ENCODE measurements at places on chromosomes 13 and 19.

- no peak for DNase-seq
Measured at GRCh38 chr13:71864986-71865873, 1.8 kb downstream of the DACH1 start.

DNA sequence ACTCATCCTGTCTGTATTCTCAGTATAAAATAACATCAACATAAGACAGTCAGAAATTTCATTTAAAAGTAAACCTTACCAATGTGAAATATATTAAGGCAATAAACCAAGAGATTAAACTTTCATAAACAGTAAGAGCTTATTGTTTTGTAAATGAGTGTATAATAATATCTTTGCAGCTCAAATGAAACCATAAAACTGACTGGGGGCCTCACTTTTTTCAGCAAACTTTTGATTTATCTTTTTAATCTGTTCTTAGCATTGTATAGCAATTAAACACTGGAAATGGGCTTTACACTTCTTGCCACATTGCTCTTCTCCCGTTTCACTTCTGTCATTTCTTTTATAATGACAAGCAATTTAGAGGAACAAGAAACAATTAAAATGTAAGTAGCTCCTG, 580.3 kb downstream of the GPC6 start:
- DNase-seq, result no peak

DNA sequence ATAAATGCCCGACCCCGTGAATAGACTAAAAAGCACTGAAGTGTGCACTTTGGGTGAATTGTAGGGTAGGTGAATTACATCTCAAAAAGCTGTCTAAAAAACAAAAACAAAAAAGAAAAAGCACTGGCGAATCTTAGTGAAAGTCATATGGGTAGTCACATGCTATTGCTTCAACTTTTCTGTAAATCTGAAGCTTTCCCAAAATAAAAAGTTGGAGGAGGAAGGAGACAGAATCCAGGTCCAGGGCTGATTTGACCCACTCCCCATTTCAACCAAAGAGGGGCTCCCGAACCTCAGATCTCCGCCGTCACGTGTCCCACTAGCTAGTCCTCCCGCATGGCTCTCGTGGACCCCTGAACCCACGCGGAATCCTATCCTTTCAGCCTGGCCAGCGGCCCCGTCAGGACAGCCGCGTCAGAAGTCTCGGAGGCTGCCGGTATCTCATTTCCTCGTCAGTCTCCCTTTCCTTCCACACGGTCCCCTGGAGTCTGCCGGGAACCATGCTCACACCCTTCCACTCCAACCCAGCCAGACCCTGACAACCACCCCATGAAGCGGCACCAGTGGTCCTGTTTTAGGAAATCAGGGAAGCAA, 6.1 kb downstream of the PPP1R12C start:
- no peak for DNase-seq

DNA sequence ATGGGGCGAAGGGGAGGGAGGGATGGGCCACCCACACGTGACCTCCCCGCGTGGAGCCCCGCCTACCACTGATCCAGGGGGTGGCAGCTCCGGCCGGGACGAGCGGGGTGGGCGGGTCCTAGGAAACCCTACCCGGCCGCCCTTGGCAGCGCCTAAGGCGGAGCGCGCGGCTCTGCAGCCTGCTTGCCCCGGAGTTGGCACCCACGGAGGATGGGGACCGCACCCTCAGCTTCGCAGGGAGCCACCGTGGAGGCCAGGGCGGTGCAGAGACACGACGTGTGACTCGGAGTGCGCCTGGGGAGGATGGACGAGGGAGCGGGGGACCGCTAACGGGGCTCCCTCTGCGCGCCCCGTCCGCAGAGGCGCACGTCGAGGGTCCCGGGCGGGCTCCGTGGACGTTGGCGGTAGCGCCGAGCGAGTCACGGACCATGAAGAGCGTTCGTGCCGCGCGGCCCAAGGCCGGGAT, at the start of gene RGS9BP:
RGS9BP (plus strand) TSS at position 129 of the 466 bp plus-strand sequence. CDS start 416 bp downstream, outside the sequence.
- DNase-seq, result peak; percentile 63

DNA sequence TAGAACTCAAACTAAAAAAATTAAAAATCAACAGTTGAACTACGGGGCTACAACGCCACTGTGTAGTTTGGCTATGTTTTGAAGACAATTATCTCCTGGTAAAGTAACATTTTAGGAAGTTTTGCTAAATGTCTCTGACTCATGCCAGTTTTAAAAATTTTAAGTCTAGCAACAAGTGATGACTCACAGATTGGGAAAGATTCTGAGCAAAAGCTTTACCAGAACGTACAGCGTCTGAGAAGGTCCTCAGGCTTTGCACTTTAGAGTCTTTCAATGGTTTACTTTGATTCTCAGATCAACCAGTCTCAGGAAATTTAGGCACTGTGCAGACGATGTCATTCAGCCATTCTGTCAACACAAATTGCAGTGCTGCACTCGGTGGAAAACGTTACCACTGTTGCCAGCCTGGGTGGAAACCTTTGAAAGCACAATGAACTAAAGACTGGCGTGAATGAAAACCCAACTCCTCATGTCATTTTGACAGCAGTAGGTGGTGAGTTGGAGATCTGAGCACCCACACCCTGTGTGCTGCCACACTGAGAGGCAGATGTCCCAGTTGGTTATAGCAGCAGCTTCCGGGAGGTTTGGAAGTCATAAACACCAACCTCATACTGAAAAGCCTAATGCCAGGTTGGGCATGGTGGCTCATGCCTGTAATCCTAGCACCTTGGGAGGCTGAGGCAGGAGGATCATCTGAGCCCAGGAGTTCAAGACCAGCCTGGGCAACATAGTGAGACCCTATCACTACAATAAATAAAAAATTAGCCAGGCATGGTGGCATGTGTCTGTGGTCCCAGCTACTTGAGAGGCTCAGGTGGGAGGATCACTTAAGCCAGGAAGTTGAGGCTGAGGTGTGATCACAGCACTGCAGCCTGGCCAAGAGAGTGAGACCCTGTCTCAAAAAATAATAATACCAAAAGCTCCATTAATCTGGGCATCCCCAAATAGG, 6.3 kb upstream of the WTIP start:
- no peak for DNase-seq

- no peak for DNase-seq
Measured at GRCh38 chr13:58080806-58081205, 449.3 kb downstream of the PCDH17 start.

DNA sequence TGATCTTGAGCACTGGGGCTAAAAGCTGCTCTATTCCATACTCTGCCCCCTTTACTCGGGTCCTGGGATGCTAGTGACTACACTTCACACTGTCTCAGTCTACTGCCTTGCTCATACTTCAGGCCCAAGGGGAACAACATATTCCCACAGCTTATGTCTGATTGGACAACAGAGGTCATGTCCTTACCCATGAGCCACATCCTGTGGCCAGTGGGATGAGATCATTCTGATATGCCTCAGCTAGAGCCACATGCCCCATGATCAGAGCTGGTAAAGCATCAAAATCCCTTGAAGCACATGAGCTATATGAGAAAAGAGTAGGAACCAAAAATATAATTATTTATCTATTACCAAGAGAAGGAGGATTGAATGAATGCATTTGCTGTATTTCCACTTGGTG, 290.1 kb upstream of the TSHZ3 start:
- DNase-seq, result no peak

GRCh38 chr19:15324791-15325519, 7.4 kb downstream of the BRD4 start:
- DNase-seq, result no peak

GRCh38 chr19:58279042-58279924, 528 bp downstream of the ZNF8 start:
- DNase-seq, result no peak

GRCh38 chr13:21849323-21849722, 178.4 kb downstream of the FGF9 start:
- no peak for DNase-seq

- no peak for DNase-seq
Measured at GRCh38 chr19:18377026-18377425, 8.9 kb upstream of the GDF15 start.

DNA sequence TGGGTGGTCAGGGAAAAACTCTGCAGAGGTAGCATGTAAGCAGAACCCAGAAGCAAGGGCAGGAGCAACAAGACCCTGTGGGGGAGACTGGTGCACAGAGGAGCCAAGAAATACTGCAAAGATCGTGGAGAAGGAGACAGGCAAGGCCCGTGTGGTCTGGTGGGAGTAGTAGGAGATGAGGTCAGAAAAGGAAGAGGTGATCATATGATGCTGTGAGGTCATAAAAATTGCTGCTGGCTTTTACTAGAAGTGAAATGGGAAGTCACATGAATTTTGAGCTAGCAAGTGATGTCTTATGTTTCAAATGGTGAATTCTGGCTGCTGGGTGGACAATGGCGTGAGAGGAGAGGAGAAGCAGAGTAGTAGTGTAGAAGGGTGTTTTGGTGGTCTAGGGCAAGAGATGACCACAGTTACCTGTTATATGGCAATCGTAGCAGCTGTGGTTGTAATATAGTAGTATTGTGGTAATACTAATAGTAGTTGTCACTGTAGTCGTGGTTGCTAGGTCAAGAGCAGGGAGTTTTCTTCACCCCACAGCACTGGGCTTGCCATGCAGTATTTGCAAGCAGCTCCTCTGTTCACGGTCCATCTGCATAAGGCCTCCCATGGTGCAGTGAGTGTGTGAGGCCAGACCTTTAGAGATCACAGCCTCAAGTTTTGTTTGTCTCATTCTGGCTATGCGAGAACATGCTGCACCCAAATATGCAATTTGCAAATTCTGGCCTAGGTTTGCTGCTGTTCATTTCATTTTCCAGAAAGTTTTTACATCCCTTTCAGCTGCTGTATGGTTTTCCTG, 205.0 kb downstream of the TSHZ3 start:
- no peak for DNase-seq

- no peak for DNase-seq
Measured at GRCh38 chr19:19096641-19097627, 33.1 kb downstream of the SLC25A42 start.

DNA sequence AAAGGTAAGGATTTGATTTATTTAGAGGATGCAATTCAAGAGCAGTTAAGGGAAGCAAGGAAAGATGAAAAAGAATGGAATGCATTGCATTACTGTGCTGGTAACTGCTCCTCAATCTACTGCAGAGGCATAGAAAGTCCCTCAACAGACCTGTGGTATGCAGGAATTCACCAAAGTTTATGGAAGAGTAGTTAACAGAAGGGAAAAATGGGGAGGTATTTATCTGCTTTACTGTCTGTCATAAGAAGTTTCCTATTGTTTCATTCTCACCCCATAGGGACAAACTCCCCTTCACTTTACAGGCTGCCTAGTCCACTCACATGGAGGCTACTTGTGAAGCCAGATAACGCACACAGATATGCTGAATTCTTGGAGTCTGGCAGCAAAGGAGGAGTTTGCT, 354.9 kb upstream of the SPRY2 start:
- DNase-seq, result no peak

DNA sequence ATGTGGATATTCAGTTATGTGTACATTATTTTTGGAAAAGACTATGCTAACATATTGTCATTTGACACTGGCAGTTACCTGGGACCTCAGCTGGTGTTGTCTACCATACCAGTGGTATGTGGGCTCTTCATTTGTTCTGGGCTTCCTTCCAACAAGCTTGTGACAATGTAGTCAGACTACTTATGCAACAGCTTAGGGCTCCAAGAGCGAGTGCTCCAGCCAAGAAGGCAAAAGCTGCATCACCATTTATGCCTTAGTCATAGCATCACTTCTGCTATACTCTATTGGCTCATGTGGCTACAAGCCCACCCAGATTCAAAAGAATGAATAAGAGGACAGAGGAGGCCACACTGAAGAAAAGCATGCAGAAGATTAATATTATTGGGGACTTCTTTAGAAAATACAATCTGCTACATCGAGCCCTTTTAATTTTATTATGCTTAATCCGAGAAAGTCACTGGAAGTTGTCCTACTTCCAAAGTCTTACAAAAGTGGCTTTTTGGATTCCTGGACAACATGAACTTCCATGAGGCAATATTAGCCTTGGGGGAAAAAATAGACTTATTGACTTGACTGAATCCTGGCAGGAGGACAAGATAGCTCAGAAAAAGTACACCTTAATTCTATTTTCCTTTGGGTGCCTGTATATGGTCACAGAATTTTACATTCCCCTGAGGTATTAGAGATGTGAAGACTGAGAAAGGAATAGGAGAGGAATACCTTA, 529.4 kb upstream of the HTR2A start:
- no peak for DNase-seq

- no peak for DNase-seq
Measured at GRCh38 chr13:57346786-57347185, 179.8 kb downstream of the PRR20E start.

- no peak for DNase-seq
Measured at GRCh38 chr13:97429681-97430081, 4.3 kb upstream of the RAP2A start.

DNA sequence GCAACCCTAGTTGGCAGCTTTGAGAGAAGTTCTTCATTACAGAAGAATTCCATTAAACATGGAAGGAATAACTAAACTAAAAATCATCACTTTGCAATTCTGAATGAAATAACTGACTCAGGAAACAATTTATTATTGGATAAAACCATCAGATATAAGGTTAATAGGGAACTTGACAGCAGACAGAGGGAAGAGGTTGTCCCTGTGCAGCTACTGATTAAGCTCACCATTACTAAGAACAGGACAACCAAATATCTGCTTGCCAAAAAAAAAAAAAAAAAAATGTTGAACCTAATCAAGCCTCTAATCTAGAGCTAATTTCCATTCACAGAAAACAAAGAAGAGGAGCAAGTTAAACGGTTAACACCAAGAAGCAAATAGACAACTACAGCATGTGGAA, 12.8 kb downstream of the N4BP2L2 start:
- no peak for DNase-seq

DNA sequence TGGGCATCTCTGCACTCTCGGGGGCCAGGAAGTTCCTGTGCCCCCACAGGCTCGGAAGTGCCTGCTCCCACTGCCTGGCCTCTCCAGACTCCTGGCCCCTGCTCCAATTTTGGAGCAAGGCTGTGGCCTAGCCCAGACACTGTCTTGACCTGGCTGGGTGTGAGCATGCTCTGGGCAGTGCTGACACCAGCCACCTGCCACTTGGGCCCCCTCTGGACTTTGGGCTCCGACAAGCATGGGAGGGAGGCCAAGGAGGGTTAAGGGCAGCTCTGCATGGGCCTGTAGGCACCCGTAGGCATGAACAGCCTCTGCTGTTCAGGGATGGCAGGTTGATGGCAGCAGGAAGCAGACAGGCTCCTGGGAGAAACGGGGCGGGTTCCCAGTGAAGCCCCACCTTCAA, 26.0 kb upstream of the RBM26 start:
- no peak for DNase-seq

Data from NCI-H187 (cell line).